ENCODE measurements at places on chromosomes 2 and 18. TPM values are rescaled to one million over a fixed set of nuclear protein-coding genes. Genes with fewer than 3 reads are reported as not detected.

Gene ATIC
- 192 TPM for total RNA-seq

Gene ACVR1C
- total RNA-seq: 0.55 TPM

Gene ABCG8
- not detected for total RNA-seq

Gene TIGD1
- 8.8 TPM for total RNA-seq

Gene AOX1
- not detected for total RNA-seq

Gene TRIM43
- 0.59 TPM for total RNA-seq

Gene SIX3
- 0.14 TPM for total RNA-seq

Gene MTIF2
- total RNA-seq: 24.9 TPM

Gene SOX11
- total RNA-seq: not detected

Gene NAPG
- total RNA-seq: 31.4 TPM

Gene PLGLB1
- total RNA-seq: not detected

Gene IL1A
- 0.73 TPM for total RNA-seq

Gene CABYR
- 0.73 TPM for total RNA-seq

Gene ITPRIPL1
- total RNA-seq: 34.2 TPM

Gene HOXD13
- total RNA-seq: not detected

Gene RFX8
- total RNA-seq: 6.6 TPM

Gene AGXT
- not detected for total RNA-seq

Gene EHBP1
- 24.7 TPM for total RNA-seq

Gene GCKR
- not detected for total RNA-seq

Gene PSMA8
- total RNA-seq: 1.7 TPM

Gene ARPC2
- total RNA-seq: 788 TPM

Gene AQP12B
- total RNA-seq: not detected

Gene CFAP53
- total RNA-seq: 0.34 TPM

Gene GLI2
- 0.43 TPM for total RNA-seq

Gene REG3A
- not detected for total RNA-seq

Gene CXCR1
- 1.6 TPM for total RNA-seq

Gene CELF4
- total RNA-seq: not detected

Gene GLB1L
- 3.7 TPM for total RNA-seq

Gene CXCR4
- total RNA-seq: 97.6 TPM

Gene NGEF
- total RNA-seq: not detected

Gene ZBTB7C
- 0.11 TPM for total RNA-seq

Gene FAP
- total RNA-seq: not detected

Gene ELOA2
- not detected for total RNA-seq

Gene BCL11A
- not detected for total RNA-seq

Gene TNFRSF11A
- total RNA-seq: 29.6 TPM

Gene SERPINB11
- not detected for total RNA-seq

Gene PHOSPHO2
- total RNA-seq: 3.1 TPM

Gene LRATD1
- total RNA-seq: not detected

Data from T-helper 2 cell treated with Interferon-gamma antibody and Interleukin-4, amounts not matched to agents 100 ng/mL and 5 ng/mL, for 36 hours (primary cell).